ENCODE measurements at places on chromosomes 2 and 18.

GRCh38 chr2:226855787-226856186 is 19.9 kb downstream of the RHBDD1 start:
- no peak for DNase-seq

DNA sequence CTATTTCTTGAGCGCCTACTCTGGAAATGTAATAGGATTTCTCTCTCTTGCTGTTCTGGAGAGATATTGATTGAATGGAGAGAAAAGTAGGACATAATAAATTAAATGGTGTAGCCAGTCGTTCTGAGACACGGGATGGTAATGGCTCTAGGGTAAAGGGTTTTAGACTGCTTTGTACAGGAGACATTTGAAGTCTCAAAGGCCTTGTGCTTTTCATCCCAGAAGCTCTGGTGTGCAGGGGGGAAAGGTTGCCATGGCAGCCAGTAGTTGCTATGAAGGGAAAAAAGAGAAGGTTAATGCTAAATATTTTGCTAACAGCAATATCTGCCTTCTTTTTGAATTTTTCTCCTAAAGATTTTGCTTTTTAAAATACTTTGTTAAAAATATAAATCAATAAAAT is 359.3 kb downstream of the RIT2 start:
- no peak for DNase-seq

DNA sequence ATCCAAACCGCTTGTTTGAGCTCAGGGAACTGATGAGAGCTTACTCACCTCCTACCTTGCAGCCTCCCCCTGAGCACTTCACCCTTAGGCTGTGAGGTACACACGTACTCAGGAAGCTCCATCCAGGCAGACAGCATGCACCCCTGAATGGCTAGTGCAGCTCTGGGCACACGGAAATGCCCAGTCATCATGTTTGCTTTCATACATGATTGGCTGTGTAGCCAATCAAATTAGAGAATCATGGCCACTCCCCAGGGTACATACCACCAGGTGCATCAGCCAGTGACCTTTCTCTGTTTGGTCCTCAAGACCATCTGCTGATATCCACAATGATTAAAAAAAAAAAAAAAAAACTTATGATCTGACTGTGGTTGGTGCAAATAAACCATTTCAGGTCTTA is 42.1 kb downstream of the RNF152 start:
- no peak for DNase-seq

GRCh38 chr2:3784731-3785130 is 81.4 kb downstream of the DCDC2C start:
- DNase-seq, result no peak

DNA sequence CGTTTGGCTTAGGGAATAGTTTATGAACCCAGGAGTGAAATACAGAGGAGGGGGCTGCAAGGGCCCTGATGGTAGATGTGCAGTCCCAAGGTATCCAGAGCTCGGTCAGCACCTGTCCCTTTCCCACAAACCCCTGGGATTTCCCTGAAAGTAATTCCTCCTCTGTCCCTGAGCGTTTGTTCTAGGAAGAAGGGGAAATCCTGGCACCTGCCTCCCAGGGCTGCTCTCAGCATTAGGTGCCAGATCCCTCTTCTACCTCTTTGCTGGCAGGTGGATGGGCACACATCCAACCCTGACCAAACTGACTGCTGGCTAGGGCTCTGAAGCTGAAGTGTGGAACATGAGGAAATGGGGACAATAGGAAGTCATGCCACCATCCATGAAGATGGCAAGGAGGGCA is 824.0 kb downstream of the SLC4A3 start:
- DNase-seq, result no peak

- DNase-seq, result peak; percentile 46
Observed at GRCh38 chr2:223779877-223780276, 57.5 kb downstream of the AP1S3 start.

GRCh38 chr2:61582165-61582564 is 44.0 kb upstream of the XPO1 start:
- no peak for DNase-seq

- DNase-seq, result no peak
Observed at GRCh38 chr18:23253630-23254029, 118.3 kb downstream of the CABLES1 start.

DNA sequence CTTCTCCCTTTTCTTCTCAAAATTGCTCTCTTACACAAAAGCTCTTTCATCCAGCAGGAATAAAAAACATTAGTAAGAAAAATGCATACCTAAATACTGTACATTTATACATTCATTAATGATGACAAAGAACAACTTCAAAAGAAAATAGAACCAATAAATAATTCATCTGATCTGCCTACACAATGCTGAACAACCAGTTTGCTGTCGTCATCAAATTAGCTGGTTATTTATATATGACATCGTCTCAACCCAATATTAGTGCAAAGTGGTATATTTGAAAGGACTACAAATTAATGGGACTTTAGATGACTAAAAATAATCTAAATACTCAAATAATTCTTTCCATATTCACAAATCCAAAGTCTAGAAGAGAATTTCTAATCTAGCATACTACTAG is 24.8 kb upstream of the VIT start:
- no peak for DNase-seq

GRCh38 chr2:142615876-142616275 is 261.6 kb upstream of the KYNU start:
- no peak for DNase-seq

GRCh38 chr18:6495536-6495935 is 80.8 kb upstream of the L3MBTL4 start:
- DNase-seq, result no peak

- DNase-seq, result no peak
Observed at GRCh38 chr18:45571714-45572113, 43.6 kb upstream of the SLC14A2 start.

GRCh38 chr2:131030478-131030971 is 62.7 kb downstream of the FAM168B start:
- DNase-seq, result no peak

DNA sequence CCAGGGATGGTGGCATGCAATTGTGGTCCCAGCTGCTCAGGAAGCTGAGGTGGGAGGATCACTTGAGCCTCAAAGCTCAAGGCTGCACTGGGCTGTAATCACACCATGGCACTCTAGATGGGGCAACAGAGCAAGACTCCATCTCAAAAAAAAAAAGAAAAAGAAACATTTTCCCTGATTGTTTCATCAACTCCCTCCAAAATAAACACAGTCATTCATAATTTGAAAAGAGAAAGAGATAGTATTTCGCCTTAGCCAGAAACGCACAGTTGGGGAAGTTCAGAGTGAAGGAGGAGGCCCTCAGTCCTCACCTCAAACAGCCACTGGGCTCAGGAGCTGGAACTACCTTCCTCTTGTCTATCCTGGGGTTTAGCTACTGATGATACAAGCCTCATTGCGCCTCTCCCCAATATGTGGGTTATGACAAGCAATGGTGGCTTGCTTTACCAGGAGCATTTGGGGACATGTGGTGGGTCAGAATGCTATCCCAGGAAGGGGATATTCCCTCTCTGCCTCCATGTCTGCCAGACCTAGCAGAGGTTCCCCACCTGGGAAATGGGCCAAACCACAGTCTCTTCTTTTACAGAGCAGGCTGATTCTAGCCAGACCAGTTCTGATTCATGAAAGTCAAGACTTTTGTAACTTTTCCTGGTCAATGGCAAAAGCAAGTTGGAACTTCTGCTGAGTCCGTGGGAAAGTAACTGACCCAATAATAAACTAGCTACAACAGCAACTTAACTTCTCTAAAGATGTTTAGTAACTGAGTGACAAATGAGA is 22.2 kb upstream of the TMEM87B start:
- no peak for DNase-seq

DNA sequence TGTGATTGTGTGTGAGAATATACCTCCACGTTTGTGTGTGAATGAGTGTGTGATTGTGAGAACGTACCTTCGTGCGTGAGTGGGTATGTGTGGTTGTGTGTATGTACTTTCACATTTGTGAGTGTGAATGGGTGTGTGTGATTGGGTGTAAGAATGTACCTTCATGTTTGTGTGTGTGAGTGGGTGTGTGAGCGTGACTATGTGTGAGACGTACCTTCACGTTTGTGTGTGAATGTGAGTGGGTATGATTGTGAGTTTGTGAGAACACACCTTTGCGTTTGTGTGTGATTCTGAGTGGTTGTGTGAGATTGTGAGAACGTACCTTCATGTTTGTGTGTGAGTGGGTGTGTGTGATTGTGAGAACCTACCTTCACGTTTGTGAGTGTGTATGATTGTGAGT is 5.8 kb upstream of the ADCY3 start:
- DNase-seq, result no peak

- DNase-seq, result no peak
Observed at GRCh38 chr18:21389903-21390302, 147.9 kb downstream of the GREB1L start.

DNA sequence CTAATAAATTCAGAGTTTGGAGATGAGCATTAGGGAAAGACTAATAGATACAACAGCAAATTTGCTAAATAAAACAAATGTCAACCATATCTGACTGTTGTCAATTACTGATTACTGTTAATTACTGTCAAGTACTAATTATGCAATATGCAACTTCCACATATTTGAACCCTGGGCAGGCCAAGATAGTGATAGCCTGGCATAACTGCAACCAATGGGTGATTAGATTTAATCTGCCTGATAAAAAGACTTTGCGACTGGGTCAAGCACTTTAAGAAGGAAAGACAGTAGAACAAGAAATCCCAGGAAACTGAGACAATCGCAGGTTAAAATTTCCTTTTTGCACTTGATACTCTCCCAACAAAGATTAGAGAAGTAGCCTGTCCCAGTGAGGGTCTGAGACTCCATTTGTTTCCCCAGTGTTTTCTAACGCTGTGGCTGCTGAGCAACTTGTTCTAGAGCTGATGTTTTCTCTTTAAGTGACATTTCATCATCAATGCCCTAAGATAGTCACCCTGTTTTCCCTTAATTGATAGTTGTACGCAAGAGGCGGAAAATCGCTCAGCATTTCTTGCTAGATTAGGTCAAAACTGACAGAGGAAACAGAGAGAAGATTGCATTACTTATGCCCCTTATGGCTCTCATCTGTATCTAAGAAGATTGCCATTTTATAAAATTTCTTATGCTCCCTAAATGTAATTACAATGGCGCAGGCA is 17.8 kb downstream of the ARHGAP15 start:
- DNase-seq, result no peak

- no peak for DNase-seq
Observed at GRCh38 chr18:49804096-49804495, 9.2 kb downstream of the ACAA2 start.

- no peak for DNase-seq
Observed at GRCh38 chr2:232219932-232220331, 158.6 kb upstream of the ALPP start.

GRCh38 chr2:42009657-42010580 is 37.9 kb upstream of the PKDCC start:
- no peak for DNase-seq

DNA sequence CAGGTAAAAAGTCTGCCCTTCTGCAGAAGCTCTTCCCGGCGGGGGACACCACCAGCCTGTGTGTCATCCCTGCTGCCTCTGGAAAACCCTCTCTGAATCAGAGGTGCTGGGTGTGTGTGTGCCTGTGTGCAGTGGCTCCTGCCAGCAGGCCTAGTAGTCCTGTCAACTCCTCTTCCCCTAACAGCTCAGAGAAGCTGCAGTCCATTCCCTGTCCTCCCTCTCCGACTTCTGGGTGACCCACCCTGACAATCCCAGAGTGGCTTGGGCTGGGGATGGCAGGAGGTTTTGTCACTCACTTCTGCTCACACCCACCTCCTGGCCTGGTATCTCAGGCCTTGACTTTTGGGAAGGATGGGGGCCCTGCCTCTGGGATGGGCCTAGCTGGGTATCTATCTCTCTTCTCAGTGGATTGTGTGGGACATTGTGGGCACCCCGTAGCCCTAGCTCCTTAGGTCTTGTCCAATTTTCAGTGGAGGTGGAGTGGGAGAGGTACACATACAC is 2.3 kb downstream of the WNT10A start:
- DNase-seq, result no peak

DNA sequence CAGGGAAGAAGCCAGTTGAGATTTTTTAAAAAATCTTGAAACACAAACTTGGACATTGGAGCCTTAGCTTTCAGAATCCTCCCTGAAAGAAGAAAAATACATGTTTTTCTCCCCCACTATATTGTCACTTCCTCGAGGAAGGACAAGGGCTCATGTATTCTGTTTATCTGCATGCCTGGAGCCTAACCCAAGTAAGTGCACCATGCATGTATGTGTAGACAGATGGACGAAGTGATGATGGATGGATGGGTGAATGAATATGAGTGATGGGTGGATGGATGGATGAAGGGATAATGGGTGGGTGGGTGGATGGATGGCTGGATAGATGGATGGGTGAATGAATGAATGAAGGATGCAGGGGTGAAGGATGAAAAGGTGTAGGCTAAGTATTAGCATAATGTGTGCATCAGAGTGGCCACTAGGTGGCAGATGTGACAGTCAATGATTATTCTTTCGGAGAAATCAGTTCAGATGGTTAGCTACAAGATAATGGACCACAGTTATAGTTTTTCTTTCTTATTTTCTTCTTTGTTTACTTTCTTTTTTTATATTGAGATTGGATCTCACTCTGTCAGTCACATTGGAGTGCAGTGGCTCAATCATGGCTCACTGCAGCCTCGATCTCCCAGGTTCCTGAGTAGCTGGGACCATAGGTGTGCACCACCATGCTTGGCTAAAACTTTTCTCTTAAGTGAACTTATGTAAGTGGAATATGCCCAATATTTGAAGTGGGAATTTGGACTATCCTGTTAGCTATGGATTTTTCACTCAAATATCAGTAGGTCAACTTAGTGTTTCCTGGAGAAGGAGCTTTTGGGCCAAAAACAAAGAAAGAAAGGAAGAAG is 18.5 kb upstream of the CCDC93 start:
- DNase-seq, result no peak

- no peak for DNase-seq
Observed at GRCh38 chr2:136045835-136046570, 60.6 kb upstream of the DARS1 start.

DNA sequence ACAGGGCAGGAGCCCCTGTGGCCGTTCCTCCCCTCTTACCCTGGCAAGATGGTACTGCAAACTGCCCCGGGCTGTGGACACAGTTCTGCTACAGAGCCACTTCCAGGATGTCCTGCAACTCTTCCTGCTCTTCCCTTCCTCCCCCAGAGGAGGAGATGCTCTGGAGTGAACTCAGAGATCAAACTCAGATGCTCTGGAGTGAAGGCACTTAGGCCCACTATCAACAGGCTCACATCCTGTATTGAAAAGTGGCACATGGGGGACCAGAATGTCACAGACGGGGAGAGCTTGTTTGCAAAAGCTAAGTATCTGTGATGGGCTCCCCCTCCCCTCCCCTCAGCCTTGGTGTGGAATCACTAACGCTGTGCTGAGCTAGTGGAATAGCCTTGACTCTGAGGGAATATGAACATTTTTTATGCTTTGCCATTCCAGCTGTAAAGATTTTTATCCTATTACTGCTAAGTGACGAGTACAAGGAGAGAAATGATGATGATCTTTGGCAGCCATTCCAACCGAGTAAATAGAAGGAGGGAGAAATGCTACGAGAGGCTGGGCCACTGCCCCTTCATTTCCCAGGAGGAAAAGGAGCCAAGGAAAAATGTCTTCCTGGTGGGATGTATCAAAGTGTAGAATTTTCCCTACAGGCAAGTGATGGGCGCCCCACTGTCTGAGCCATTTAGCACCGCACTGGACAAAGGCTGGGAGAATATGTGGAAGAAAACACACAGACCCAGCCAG is 152.6 kb downstream of the GALNT14 start:
- no peak for DNase-seq

Measured in activated naive CD8-positive, alpha-beta T cell treated with anti-CD3 and anti-CD28 coated beads, Interleukin-2, amount 10 ng/mL, durations not matched to agents 7 days and 5 days (primary cell).